Head of caudate nucleus (tissue), 42 donors: ENCODE measurements at places on chromosomes 13 and 19.
A peak's percentile ranks its signal among the peaks of the same experiment; 100 is the strongest.

DNA sequence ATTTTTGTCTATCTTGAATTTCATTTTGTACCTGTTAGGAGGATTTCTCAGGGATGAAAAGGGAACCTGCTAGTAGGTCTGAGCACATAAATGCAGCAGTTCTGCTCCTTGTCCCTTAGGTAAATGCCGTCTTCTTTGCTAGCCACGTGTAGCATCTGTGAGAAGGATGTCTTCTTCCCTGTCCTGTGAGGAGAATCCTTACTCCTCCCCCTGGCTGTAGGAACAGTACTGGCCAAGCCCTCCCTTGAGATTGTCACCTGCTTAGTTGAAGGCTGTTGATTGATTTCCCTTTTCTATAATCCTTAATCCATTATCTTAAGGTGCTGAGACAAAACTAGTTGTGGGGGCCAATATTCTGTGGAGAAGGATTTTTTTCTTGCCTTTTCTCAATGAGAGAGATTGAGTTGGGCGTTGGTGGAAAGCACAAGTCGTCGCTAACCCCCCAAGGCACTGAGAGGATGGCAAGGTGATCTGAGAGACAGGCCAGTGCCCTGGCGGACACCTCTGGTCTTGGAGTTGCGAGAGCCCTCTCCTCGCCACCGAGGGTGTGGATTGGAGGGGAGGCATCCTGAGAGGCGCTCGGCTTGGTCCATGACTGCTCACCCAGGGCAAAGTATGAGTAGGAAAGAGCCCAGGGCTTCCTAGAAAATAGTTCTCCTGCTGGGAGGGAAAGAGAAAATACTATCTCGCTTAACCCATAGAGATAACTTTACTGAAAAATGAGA lies 216.7 kb downstream of the ATP8A2 start:
- no peak for DNase-seq

GRCh38 chr13:22948421-22948820 lies 232.4 kb upstream of the SGCG start:
- DNase-seq: no peak

DNA sequence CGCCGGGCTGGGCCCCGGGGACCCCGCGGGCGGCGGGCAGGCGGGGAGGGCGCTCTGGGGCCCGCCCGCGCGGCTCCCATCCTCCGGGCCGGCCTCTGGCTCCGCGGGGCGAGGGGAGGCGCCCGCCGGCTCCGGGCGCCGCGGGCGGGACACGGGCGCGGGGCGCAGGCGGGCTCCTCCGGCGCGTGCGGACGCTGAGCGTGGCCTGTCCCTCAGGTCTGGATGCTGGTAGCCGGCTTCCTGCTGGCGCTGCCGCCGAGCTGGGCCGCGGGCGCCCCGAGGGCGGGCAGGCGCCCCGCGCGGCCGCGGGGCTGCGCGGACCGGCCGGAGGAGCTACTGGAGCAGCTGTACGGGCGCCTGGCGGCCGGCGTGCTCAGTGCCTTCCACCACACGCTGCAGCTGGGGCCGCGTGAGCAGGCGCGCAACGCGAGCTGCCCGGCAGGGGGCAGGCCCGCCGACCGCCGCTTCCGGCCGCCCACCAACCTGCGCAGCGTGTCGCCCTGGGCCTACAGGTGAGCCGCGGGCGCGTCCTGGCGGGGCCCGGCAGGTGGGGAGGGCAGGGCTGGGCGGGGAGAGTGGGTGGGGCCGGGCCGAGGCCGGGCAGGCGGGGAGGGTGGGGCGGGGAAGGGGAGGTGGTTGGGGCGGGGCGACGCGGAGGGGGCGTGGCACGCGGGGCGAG lies 420 bp downstream of the IL17D start:
- peak; percentile 76 for DNase-seq

DNA sequence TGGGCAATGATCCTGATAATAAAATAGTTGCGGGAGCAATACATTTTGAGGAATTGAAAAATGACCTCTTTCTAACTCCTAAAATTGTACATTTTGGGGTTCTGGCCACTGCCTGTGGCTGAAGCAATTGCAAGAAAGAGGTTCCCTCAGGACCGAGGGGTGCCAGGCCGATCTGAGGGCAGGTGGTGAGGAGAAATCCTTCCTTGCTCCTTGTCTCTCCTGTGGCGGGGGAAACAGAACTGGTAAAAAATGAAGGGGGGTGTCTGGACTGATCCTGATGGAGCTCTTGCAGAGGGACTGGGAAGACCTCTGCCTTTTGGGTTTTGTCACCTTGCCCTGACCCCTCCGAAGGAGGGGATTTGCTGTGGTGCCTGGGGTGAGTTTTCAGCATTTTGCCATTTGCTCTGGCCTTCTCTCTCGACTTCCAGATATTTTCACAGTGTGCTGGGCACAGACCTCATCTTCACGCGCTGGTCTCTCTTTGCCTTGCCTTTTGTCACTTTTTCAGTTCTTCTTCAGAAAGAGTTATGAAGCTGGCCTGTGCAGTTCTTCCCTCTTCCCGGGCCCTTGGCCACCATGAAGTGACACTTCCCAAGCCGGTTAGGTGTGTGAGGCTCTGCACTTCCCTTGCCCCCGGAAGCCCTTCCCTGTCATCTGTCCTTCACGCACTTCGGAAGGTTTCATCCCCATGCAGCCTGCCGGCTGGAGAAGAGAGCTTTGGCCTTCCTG lies 22.2 kb downstream of the NFIX start:
- peak; percentile 55 for DNase-seq

- no peak for DNase-seq
Observed at GRCh38 chr13:50842251-50842989, 1.1 kb downstream of the DLEU7 start.

- no peak for DNase-seq
Observed at GRCh38 chr19:32350471-32350865, 5.1 kb downstream of the ZNF507 start.

GRCh38 chr19:9966448-9966847 lies 30.1 kb upstream of the OLFM2 start:
- DNase-seq: no peak

- peak; percentile 36 for DNase-seq
Observed at GRCh38 chr19:49132974-49133609, 13.7 kb downstream of the PPFIA3 start.

GRCh38 chr19:20513189-20513904 lies 52.2 kb downstream of the ZNF737 start:
- DNase-seq: peak; percentile 24

- no peak for DNase-seq
Observed at GRCh38 chr13:94382960-94383359, 96.5 kb downstream of the DCT start.

GRCh38 chr13:77521595-77522367 lies 13.7 kb upstream of the SCEL start:
- no peak for DNase-seq

- DNase-seq: no peak
Observed at GRCh38 chr13:99354371-99354951, 47.3 kb upstream of the GPR183 start.

DNA sequence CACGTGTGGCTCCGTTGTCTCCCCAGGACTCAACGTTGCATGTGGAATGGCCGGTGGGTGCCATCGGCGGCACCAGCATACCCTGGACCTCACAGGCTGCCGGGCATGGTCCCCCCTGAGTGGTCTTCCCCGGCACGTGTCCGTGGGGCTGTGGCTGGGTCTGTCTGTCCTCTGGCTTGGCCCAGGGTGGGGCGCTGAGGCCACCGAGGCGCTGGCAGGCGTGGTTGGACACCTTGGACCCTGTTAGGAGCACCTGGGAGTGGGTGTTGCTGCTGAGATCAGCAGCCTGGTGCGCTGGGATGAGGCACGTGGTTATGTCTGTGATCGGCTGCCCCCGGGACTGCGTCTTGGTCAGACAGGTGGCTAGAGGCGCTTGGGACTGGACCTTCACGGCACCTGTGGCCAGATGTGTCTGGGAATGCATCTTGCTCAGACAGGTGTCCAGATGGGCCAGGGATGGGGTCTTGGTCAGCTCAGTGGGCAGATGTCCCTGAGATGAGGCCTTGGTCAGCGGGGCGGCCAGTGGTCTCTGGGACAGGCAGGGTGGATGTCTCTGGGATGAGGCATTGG lies 9.2 kb downstream of the IQCN start:
- no peak for DNase-seq

DNA sequence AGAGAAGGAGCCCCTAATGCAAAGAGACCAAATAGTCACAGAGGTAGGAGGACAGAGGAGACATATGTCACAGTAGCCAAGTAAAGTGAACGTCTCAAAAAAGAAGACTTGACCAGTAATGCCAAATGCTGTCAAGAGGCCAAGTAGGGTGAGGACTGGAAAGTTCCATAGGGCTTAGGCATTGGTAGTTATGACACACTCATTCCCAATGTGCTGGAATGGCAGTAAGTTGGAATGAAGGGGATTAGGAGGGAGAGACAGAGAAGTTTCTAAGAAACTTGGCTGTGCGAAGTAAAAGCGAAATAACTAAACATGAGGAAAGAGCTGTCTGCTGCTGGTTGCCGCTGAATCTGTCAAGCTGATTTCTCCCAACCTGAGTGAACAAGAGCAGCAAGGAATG lies 14.9 kb upstream of the FRY start:
- no peak for DNase-seq

DNA sequence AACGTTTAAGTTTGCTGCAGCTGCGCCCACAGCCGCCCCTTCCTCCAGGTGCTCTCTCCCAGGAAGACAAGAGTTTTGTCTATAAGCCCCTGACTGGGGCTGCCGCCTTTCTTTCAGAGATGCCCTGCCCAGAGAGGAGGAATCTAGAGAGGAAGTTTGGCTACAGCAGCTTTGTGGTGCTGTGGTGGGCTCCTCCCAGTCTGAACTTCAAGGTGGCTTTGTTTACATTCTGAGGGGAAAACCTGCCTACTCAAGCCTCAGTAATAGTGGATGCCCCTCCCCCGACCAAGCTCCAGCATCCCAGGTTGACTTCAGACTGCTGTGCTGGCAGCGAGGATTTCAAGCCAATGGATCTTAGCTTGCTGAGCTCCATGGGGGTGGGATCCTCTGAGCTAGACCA lies 6.4 kb upstream of the ERICH6B start:
- DNase-seq: no peak
